ENCODE measurements at places on chromosomes 5 and 9. TPM values are rescaled to one million over a fixed set of nuclear protein-coding genes. Genes with fewer than 3 reads are reported as not detected.

The CCDC180 gene
- 3.5 TPM for total RNA-seq

The NOXA1 gene
- 0.50 TPM for total RNA-seq

The ACTBL2 gene
- 11.6 TPM for total RNA-seq

DNA sequence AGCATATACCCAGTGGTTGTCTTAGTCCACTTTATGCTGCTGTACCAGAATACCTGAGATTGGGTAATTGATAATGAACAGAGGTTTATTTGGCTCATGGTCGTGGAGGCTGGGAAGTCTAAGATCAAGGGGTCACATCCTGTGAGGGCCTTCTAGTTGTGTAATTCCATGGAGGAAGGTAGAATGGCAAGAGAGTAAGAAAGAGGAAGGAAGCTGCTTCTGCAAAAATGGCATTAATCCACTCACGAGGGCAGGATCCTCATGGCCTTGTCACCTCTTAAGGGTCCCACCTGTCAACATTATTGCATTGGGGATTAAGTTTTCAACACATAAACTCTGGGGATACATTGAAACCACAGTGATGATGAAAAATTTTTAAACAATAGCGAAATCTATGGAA is 17.0 kb downstream of the BTNL8 start:
- no peak overlapping the region for H3K4me3 ChIP-seq
- H3K27me3 ChIP-seq, result no peaks in the 10 kb centered on the region
- H3K4me1 ChIP-seq, result no peaks in the 10 kb centered on the region
- no peak overlapping the region for H3K27ac ChIP-seq

DNA sequence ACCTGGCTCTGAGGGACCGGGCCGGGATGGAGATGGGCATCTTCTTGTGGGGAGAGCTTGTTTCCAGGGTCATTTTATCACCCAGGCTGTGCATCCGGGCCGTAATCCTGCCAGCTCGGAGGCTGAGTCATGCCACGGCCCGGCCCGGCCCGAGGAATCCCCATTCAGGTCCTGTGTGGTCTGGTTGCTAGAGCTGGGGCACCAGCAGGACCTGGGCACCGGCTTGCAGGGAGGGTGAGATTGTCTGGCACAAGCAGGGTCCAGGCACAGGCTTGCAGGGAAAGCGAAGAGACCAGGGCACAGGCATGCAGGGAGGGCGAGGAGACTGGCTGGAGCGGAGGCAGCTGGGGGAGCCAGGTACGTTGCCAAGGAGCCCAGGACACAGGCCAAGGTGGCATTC is 106.8 kb downstream of the RXRA start:
- no peaks in the 10 kb centered on the region for H3K36me3 ChIP-seq
- peaks cover 12% of the 10 kb centered on the region for H3K4me1 ChIP-seq
- no peak overlapping the region for H3K27ac ChIP-seq

DNA sequence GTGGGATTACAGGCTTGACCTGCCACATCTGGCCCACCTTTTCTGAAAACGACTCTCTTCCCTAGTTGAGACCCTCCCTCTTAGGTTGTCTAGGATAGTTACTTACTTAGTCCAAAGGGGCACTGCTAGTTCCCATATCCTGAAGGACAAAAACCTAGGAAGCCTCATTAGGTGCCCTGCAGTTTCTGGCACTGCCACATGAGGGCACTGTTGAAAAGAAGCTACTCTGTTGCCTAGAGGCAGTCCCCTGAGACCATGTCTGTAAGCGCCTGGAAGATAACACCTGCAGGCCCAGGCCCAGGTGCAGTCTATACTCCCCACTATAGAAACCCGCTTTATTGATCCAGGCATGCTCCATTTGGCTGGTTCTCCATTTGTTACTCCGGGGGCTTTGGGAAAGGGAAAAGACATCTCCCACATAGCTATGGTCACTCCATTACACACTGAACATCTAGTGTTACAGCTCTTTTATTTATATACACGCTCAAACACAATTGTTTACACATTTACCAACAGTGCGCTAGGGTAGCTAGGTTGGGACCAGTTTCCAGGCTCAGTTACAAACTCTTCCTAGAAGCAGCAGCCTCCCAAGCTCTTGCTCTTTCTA is 73.4 kb upstream of the PPARGC1B start:
- no peaks in the 10 kb centered on the region for H3K4me1 ChIP-seq
- peaks cover 9% of the 10 kb centered on the region for H3K27me3 ChIP-seq
- H3K4me3 ChIP-seq, result no peak overlapping the region
- no peaks in the 10 kb centered on the region for H3K36me3 ChIP-seq
- DNase-seq, result no peak
- H3K27ac ChIP-seq, result no peak overlapping the region

GRCh38 chr9:129102791-129103594 is 7.6 kb downstream of the CRAT start:
- H3K27me3 ChIP-seq, result no peaks in the 10 kb centered on the region
- no peak overlapping the region for H3K4me3 ChIP-seq
- H3K36me3 ChIP-seq, result peaks cover 3% of the 10 kb centered on the region

DNA sequence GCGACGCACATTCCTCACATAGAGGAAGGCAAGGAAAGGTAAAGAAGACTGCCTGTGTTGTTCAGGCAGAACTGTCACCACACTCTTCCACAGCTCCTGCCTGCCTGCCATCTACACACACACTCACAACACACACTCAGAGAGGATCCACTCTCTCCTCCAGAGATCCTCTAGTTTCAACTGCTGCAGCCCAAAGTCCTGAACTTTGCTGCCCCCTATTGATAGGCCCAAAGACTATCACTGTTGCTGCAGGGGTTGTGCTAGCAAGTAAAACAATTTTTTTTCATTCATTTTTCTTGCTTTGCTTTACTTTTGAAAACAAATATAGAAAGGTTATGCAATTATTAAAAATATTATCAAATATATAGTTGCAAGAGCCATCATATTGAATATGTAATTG is 5.9 kb upstream of the CFAP90 start:
- H3K4me3 ChIP-seq, result no peak overlapping the region
- H3K36me3 ChIP-seq, result peaks cover 23% of the 10 kb centered on the region
- no peak overlapping the region for H3K27ac ChIP-seq
